Endodermal cell (in vitro differentiated cells): ENCODE measurements at places on chromosomes 5 and 9.

DNA sequence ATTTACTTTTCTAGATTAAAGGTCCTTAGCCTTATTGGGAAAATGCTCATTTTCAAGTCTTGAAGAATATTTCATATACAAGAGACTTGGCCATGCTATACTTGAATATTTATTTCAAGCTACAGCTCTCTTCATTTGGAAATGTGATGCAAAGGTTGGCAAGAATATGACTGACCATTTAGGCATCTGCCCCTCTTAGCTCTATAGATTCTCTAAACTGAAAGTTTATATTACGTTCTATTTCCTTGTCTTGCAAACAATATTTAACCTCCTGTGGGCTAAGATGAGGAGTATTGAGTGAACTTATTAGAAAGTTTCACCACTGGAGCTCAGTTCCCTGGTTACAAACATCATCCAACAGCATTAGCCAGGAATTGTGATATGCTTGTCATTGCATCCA lies 593.1 kb downstream of the MAT2B start:
- no peaks in the 10 kb centered on the region for H3K36me3 ChIP-seq
- no peak overlapping the region for H3K4me3 ChIP-seq
- no peak for DNase-seq
- H3K4me1 ChIP-seq = peaks cover 3% of the 10 kb centered on the region
- H3K27ac ChIP-seq = no peak overlapping the region

GRCh38 chr5:56774957-56775356 lies 40.4 kb upstream of the MAP3K1 start:
- no peak overlapping the region for H3K4me3 ChIP-seq
- H3K27ac ChIP-seq = no peak overlapping the region
- H3K36me3 ChIP-seq = no peaks in the 10 kb centered on the region
- no peaks in the 10 kb centered on the region for H3K27me3 ChIP-seq

GRCh38 chr5:117954331-117954730 lies 1034.0 kb downstream of the DTWD2 start:
- no peaks in the 10 kb centered on the region for H3K36me3 ChIP-seq
- H3K27ac ChIP-seq = no peak overlapping the region
- DNase-seq = no peak
- no peaks in the 10 kb centered on the region for H3K27me3 ChIP-seq

DNA sequence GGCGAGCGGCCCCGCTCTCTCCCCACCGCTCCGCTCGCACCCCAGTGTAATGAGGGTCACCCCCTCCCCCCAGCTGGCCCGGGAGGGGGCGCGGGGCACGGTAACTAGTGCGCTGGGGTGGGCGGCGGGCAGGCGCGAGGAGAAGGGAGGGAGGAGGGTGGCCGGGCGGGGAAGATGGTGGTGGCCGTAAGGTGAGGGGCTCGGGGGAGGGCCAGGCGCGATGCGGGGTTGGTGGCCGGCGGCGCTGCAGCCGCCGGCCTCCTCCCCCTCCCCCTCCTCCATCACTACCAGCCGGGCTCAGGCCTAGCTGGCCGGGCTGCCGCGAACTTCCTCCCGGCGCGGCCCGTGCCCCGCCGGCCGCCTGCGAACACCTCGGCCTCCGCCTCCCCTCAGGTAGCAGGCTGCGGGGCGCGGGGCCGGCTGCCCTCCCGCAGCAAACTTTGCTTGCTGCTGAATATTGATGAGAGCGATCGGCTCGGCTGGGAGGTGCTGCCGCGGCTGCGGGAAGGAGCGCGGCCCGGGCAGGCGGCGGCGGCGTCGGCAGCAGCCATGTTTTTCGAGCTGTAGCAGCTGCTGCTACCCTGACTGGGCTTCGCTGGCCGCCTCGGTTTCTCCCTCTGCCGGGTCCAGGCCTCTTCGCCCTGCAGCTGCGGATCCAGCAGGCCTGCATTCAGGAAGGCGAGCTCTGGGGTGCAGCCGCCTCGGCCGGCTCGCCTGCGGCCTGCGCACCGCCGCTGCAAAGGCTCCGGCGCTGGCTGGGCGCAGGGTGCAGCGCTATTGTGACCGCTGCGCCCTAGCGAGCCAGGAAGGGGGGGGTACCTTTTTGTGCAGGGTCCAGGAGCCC lies 502 bp downstream of the NSD1 start:
- no peaks in the 10 kb centered on the region for H3K27me3 ChIP-seq
- peak overlapping the region; percentile 87 for H3K27ac ChIP-seq
- DNase-seq = peak; percentile 92
- peak overlapping the region; percentile 93 for H3K4me3 ChIP-seq
- peaks cover 7% of the 10 kb centered on the region for H3K4me1 ChIP-seq
- peaks cover 40% of the 10 kb centered on the region for H3K36me3 ChIP-seq

- no peaks in the 10 kb centered on the region for H3K27me3 ChIP-seq
- no peak overlapping the region for H3K27ac ChIP-seq
- no peaks in the 10 kb centered on the region for H3K36me3 ChIP-seq
- H3K4me1 ChIP-seq = peaks cover 2% of the 10 kb centered on the region
- no peak for DNase-seq
Measured at GRCh38 chr5:4866131-4866659, 273.9 kb upstream of the ADAMTS16 start.

DNA sequence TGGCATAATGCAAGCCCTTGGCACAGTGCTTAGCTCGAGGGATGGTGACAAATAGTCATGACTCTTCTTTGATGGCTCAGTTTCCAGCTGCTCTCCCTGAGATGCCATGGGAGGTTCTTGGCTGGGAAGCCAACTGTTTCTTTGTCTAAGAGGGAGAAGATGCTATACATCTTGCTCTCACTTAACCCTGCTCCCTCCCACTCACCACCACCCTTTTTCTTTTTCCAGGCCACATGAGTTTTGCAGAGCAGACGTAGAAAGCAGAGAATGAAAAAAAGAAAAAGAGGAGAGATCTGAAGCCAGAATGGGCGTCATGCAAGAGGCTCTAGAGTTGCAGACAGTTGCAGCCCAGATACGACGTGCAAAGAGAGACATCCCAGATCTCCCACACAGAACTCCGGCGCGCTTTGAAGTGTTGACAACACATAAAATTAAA lies 160.5 kb downstream of the FGF18 start:
- no peaks in the 10 kb centered on the region for H3K4me1 ChIP-seq
- no peak for DNase-seq
- H3K36me3 ChIP-seq = no peaks in the 10 kb centered on the region
- no peak overlapping the region for H3K27ac ChIP-seq
- no peaks in the 10 kb centered on the region for H3K27me3 ChIP-seq
- no peak overlapping the region for H3K4me3 ChIP-seq

DNA sequence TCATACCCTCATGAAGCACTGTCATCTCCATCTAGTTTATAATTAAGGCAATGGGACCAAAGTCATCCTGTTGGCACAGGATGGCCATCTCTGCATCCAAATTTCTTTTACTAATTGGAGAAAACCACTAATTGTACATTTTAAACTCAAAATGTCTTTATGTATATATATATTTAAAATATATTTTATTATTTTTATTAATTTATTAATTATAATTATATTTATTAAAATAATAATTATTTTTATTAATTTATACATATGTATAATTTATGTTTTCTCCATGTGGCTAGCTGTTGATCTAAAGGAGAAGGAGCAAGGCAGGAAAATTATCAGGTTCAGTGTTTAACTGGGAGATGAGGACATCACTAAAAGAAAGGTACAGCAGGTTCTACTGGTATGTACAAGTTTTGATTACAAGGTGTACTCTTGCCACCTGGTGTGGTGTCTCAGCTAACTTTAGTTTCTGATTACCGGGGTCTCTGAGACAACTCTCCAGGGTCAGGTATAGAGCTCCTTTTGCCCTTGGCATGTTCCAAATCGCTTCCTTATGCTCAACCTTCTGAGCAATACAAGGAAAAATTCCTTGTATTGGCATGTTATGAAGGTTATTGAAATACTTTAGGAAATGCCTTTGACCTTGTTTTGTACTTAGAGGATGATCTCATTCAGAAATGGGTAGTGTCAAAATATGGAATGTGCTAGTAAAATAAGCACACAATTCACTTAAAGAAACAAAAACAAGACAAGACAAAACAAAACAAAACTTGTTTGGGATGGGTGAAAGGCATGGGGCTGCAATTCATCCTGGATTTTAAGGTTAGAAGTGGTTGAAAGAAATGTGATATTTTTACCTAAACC lies 79.6 kb downstream of the GHR start:
- no peak for DNase-seq
- no peaks in the 10 kb centered on the region for H3K27me3 ChIP-seq
- no peaks in the 10 kb centered on the region for H3K36me3 ChIP-seq
- no peak overlapping the region for H3K4me3 ChIP-seq
- no peak overlapping the region for H3K27ac ChIP-seq
- H3K4me1 ChIP-seq = peaks cover 4% of the 10 kb centered on the region

GRCh38 chr9:21552244-21553170 lies 70.4 kb upstream of the IFNE start:
- no peak for DNase-seq
- H3K27ac ChIP-seq = no peak overlapping the region
- no peaks in the 10 kb centered on the region for H3K4me1 ChIP-seq
- H3K27me3 ChIP-seq = no peaks in the 10 kb centered on the region
- H3K4me3 ChIP-seq = no peak overlapping the region

GRCh38 chr5:90406466-90406865 lies 3.1 kb downstream of the CETN3 start:
- H3K36me3 ChIP-seq = peaks cover 25% of the 10 kb centered on the region
- H3K4me3 ChIP-seq = no peak overlapping the region
- no peak overlapping the region for H3K27ac ChIP-seq
- H3K27me3 ChIP-seq = no peaks in the 10 kb centered on the region

GRCh38 chr9:93218161-93218560 lies 34.2 kb downstream of the WNK2 start:
- H3K27ac ChIP-seq = no peak overlapping the region
- no peak for DNase-seq
- no peaks in the 10 kb centered on the region for H3K4me1 ChIP-seq

DNA sequence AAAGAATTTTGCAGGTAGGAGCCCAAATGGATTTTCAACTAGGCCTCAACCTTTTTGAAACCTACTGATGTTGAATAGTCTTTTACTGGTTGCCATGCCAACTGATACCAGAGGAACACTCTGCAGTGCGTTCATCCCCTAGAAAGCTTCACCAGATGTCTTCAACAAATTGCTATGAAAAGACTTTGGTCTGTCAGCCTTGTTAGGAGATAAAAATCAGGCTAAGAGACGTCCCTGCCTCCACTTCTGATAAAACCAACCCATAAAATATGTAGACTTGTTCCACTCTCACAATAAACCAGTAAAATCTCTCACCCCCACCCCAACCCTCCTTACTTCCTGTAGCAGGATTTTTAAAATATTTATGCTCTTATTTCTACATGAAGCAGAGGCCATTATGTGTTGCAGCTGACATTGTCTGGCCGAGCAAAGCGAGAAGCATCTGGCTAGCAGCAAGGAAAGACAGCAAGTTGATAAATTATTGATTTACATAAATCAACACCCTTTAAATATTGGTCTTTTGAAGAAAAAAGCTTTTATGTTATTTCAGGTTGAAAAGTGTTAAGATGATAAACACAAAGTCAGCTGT lies 428.7 kb downstream of the ISL1 start:
- no peaks in the 10 kb centered on the region for H3K27me3 ChIP-seq
- no peak overlapping the region for H3K27ac ChIP-seq
- no peaks in the 10 kb centered on the region for H3K4me1 ChIP-seq
- H3K4me3 ChIP-seq = no peak overlapping the region

GRCh38 chr5:57184322-57184721 lies 10.5 kb downstream of the GPBP1 start:
- H3K27ac ChIP-seq = no peak overlapping the region
- no peak overlapping the region for H3K4me3 ChIP-seq
- no peak for DNase-seq
- no peaks in the 10 kb centered on the region for H3K27me3 ChIP-seq
- H3K36me3 ChIP-seq = peaks cover 48% of the 10 kb centered on the region
- H3K4me1 ChIP-seq = no peaks in the 10 kb centered on the region

- H3K4me3 ChIP-seq = no peak overlapping the region
- H3K36me3 ChIP-seq = no peaks in the 10 kb centered on the region
- DNase-seq = no peak
Measured at GRCh38 chr9:94933511-94933828, 207.0 kb downstream of the AOPEP start.

DNA sequence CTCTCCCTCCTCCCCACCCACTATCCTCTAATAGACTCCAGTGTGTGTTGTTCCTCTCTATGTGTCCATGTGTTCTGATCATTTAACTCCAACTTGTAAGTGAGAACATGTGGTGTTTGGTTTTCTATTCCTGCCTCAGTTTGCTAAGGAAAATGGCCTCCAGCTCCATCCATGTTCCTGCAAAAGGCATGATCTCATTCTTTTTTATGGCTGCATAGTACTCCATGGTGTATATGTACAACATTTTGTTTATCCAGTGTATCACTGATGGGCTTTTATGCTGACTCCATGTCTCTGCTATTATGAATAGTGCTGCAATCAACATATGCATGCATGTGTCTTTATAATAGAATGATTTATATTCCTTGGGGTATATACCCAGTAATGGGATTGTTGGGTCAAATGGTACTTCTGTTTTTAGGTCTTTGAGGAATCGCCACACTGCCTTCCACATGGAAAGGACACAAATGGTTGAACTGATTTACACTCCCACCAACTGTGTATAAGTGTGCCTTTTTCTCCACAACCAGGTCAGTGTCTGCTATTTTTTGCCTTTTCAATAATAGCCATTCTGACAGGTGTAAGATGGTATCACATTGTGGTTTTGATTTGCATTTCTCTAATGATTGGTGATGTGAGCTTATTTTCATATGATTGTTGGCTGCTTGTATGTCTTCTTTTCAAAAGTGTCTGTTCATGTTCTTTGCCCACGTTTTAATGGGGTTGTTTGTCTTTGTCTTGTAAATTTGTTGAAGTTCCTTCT lies 96.5 kb upstream of the DAB2 start:
- no peaks in the 10 kb centered on the region for H3K4me1 ChIP-seq
- no peak for DNase-seq
- no peak overlapping the region for H3K4me3 ChIP-seq
- H3K27me3 ChIP-seq = no peaks in the 10 kb centered on the region
- H3K27ac ChIP-seq = no peak overlapping the region

- peaks cover 26% of the 10 kb centered on the region for H3K36me3 ChIP-seq
- H3K4me3 ChIP-seq = peak overlapping the region; percentile 95
- DNase-seq = no peak
- H3K4me1 ChIP-seq = peaks cover 4% of the 10 kb centered on the region
Measured at GRCh38 chr5:154860765-154861164, 2.3 kb downstream of the CNOT8 start.

DNA sequence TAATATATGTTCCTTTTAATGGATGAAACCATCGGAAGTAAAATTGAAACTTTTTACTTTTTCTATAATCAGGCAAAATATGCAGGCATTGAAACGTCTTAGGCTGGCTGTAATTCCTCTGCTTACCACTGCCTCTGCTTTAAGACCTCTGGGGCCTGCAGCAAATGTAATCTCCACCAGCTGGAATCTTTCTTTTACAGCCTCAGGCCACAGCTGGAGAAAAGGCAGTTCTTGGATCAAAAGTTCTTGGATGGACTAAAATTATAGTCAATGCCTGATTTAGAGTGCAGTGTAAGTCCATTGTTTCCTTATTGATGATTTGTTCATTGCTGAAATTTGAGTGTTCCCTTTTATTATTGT lies 396.7 kb downstream of the KCTD16 start:
- no peaks in the 10 kb centered on the region for H3K27me3 ChIP-seq
- H3K27ac ChIP-seq = no peak overlapping the region
- no peaks in the 10 kb centered on the region for H3K36me3 ChIP-seq
- no peak for DNase-seq
- no peaks in the 10 kb centered on the region for H3K4me1 ChIP-seq

- no peak overlapping the region for H3K4me3 ChIP-seq
- no peaks in the 10 kb centered on the region for H3K27me3 ChIP-seq
- peaks cover 3% of the 10 kb centered on the region for H3K4me1 ChIP-seq
- DNase-seq = peak; percentile 20
- peaks cover 90% of the 10 kb centered on the region for H3K36me3 ChIP-seq
- H3K27ac ChIP-seq = peak overlapping the region; percentile 53
Measured at GRCh38 chr5:6601271-6601670, 31.6 kb downstream of the NSUN2 start.

GRCh38 chr5:66867618-66868322 lies 271.6 kb downstream of the MAST4 start:
- H3K36me3 ChIP-seq = no peaks in the 10 kb centered on the region
- no peak for DNase-seq
- H3K27me3 ChIP-seq = no peaks in the 10 kb centered on the region
- H3K4me1 ChIP-seq = peaks cover 6% of the 10 kb centered on the region
- no peak overlapping the region for H3K4me3 ChIP-seq
